ENCODE measurements at places on chromosomes 2 and 18.

GRCh38 chr2:118056165-118056534, 32.1 kb upstream of the INSIG2 start:
- H3K4me1 ChIP-seq: peaks cover 10% of the 10 kb centered on the region
- H3K36me3 ChIP-seq: no peaks in the 10 kb centered on the region
- no peak overlapping the region for H3K4me3 ChIP-seq
- H3K27ac ChIP-seq: peak overlapping the region; percentile 66
- H3K27me3 ChIP-seq: no peaks in the 10 kb centered on the region

GRCh38 chr2:191012845-191013681, 908 bp downstream of the STAT1 start:
- no peaks in the 10 kb centered on the region for H3K27me3 ChIP-seq
- no peak for DNase-seq
- H3K4me3 ChIP-seq: peak overlapping the region; percentile 73
- peak overlapping the region; percentile 97 for H3K27ac ChIP-seq

GRCh38 chr2:201151127-201151981, 31.6 kb upstream of the CASP10 start:
- peak overlapping the region; percentile 77 for H3K27ac ChIP-seq
- H3K27me3 ChIP-seq: no peaks in the 10 kb centered on the region
- peak; percentile 19 for DNase-seq
- H3K36me3 ChIP-seq: peaks cover 70% of the 10 kb centered on the region

- H3K27ac ChIP-seq: peak overlapping the region; percentile 44
- peaks cover 36% of the 10 kb centered on the region for H3K4me1 ChIP-seq
- H3K27me3 ChIP-seq: peaks cover 2% of the 10 kb centered on the region
- DNase-seq: peak; percentile 77
- no peaks in the 10 kb centered on the region for H3K36me3 ChIP-seq
- H3K4me3 ChIP-seq: peak overlapping the region; percentile 60
Measured at GRCh38 chr18:76490670-76491472, 4.2 kb downstream of the ZNF516 start.

- H3K27me3 ChIP-seq: no peaks in the 10 kb centered on the region
- peak overlapping the region; percentile 99 for H3K27ac ChIP-seq
- peak overlapping the region; percentile 88 for H3K4me3 ChIP-seq
Measured at GRCh38 chr2:121650315-121650930, 1.2 kb upstream of the CLASP1 start.

DNA sequence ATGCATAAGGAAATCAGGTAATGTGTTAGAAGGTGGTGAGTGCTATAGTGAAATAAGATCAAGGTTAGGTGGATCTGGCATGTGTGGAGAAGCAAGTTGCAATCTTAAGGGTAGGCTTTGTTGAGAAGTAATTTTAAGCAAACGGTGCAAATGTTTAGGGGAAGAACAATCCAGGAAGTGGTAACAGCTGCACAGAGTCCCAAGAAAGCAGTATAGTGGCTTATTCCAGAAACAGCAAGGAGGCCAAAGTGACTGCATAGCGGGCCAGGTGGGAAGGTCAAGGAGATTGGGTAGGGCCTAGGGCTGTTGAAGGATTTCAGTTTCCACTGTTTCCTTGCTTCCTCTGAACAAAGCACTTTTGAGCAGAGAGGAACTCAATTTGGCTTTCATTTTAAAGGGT, 30.0 kb upstream of the RAB1A start:
- no peak for DNase-seq
- H3K27ac ChIP-seq: no peak overlapping the region
- no peaks in the 10 kb centered on the region for H3K27me3 ChIP-seq
- H3K4me1 ChIP-seq: no peaks in the 10 kb centered on the region
- H3K36me3 ChIP-seq: no peaks in the 10 kb centered on the region

DNA sequence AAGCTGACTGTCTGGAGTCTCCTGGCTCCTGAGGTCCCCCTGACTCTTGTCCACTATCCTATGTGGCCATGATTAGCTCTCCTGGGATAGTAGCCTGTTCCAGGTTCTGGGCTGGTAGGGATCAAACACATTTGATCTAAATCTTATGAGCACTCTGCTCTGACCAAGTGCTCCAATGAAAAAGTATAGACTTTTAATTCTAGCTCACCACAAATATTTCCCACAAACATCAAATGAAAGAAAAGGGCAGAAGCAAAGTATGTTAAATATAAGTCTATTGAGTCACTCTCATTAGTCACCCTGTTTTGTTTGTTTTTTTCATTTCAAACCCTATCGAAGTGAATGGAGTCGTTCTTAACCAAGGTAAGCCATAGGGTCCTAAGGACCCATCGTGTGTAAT, 39.7 kb upstream of the NEDD4L start:
- no peaks in the 10 kb centered on the region for H3K4me1 ChIP-seq
- DNase-seq: no peak
- H3K27ac ChIP-seq: no peak overlapping the region
- no peaks in the 10 kb centered on the region for H3K36me3 ChIP-seq
- peaks cover 2% of the 10 kb centered on the region for H3K27me3 ChIP-seq

DNA sequence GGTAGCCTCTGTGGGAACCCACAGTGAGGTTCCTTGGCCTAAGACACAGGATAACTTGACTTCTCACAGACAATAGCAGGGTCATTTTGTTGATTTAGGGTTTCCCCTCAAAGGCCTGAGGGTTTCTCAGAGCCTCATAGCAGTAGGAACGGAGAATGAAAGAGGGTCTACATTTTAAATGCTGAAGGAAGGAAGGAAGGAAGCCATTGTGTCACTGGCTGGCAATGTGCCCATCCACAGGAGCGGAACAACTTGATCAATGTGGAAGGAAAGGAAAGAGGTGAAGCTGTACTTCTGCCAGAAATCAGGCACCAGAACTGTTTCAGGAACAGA, 5.1 kb downstream of the IL1B start:
- H3K4me1 ChIP-seq: peaks cover 6% of the 10 kb centered on the region
- no peak overlapping the region for H3K4me3 ChIP-seq
- H3K36me3 ChIP-seq: no peaks in the 10 kb centered on the region
- DNase-seq: no peak
- no peaks in the 10 kb centered on the region for H3K27me3 ChIP-seq
- no peak overlapping the region for H3K27ac ChIP-seq

DNA sequence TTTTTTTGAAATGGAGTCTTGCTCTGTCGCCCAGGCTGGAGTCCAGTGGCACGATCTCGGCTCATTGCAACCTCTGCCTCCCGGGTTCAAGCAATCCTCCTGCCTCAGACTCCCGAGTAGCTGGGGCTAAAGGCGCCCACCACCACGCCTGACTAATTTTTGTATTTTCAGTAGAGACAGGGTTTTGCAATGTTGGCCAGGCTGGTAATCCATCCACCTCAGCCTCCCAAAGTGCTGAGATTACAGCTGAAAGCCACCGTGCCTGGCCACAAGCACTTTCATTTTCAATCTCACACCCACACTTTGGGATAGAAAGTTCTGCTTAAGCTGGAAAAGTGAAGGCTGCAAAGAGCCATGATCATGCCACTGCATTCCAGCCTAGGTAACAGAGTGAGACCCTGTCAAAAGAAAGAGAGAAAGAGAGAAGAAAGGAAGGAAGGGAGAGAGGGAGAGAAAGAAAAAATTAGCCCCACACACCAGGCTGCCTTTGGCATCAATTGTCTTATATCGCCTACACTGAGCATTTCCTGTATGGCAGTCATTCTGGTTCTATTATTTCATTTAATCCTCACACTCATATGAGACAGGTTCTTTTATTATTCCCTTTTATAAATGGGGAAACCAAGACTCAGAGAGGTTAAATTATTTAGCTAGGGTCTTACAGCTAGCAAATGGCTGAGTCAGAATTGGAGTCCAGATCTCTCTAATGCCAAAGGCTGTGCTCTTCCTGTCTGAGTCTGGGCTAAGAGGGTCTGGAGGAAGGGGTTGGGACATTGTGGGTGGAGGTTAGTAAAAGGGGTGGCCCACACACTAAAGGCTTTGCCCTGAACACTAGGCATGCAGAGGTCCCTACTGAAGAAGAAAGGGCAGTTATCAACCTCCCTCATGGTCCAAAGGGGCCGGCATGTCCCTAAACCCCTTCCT, 37.9 kb upstream of the PKDCC start:
- no peak overlapping the region for H3K4me3 ChIP-seq
- peaks cover 19% of the 10 kb centered on the region for H3K4me1 ChIP-seq
- H3K27ac ChIP-seq: no peak overlapping the region
- H3K27me3 ChIP-seq: no peaks in the 10 kb centered on the region
- H3K36me3 ChIP-seq: no peaks in the 10 kb centered on the region
